Suppressor macrophage (primary cell): ENCODE measurements at places on chromosomes 1 and 21.

GRCh38 chr1:6037338-6037762 is 8.3 kb upstream of the KCNAB2 start:
- no peak for DNase-seq

DNA sequence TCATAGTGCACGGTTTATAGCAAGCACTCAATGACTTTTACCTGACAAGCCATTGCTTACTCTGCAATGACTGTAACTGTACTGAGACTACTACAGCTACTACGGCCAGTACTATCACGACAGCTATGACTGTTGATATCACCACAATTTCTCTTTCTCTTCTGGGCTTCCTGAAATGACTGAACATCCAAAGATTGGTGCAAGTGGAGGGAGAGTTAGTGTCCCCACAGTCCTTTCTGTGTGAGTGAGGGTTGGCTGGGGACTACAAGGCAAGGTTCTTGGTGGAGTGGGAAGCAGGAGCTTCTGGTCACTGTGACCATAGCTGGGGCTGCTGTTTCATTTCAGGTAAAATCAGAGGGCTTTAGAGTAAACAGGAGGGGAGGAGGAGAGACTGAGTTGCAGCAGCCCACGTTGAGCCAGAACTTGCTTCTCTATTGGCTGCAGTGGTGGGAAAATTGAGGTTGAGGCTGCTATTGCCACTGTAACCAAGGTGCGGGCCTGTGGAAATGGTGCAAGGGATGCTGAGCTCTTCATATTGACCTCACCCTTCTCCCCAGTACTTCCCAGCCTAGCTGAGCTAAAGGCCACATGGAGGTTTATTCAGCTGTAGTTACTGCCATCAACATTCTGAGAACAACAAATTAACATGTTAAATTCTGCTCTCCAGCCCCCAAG is 14.1 kb upstream of the IL10 start:
- no peak for DNase-seq

- DNase-seq, result no peak
Measured at GRCh38 chr1:200206761-200207160, 179.3 kb downstream of the NR5A2 start.

DNA sequence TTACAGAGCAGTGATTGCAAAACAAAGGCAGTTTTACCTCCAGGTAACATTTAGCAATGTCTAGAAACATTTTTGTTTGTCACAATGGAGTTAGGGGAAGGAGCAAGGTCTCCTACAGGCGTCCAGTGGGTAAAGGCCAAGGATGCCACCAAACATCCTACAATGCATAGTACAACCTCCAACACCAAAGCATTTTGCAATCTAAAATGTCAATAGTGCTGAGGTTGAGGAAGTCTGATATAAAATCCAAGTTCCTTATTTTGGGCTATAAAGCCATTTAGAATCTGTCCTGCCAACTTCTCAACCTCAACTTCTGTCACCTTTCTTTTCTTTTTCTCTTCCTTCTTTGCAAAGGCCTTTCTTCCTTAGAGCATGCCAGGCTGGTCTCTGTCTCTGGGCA is 111.2 kb downstream of the FASLG start:
- peak; percentile 81 for DNase-seq

GRCh38 chr1:33219886-33220661 is 36.2 kb upstream of the ZNF362 start:
- peak; percentile 60 for DNase-seq

DNA sequence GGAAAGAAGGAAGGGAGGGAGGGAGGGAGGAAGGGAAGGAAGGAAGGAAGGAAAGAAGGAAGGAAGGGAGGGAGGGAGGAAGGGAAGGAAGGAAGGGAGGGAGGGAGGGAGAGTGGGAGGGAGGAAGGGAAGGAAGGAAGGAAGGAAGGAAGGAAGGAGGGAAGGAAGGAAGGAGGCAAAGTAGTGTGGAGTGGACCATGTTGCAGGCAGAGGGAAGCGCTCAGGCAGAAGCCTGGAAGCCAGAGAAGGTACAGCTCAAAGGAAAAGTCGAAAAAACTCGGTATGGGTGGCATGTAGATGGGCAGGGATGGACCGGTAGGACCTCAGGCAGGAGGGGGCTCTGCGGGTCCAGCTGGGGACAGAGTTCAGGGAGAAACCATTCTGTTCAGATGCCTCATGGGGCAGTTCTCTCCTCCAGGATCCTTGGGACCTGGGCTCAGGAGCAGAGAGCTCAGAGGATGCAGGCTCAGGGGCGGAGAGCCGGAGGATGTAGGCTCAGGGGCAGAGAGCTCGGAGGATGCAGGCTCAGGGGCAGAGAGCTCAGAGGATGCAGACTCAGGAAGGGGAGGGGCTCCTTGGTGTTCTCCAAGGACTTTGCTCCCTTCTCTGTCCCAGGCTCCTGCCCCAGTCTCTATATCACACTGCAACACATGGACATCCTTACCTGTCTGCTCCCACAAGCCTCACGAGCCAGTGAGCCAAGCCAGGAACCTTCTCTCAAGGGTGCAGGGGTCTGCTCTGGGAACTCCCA is 13.6 kb upstream of the PADI3 start:
- no peak for DNase-seq

DNA sequence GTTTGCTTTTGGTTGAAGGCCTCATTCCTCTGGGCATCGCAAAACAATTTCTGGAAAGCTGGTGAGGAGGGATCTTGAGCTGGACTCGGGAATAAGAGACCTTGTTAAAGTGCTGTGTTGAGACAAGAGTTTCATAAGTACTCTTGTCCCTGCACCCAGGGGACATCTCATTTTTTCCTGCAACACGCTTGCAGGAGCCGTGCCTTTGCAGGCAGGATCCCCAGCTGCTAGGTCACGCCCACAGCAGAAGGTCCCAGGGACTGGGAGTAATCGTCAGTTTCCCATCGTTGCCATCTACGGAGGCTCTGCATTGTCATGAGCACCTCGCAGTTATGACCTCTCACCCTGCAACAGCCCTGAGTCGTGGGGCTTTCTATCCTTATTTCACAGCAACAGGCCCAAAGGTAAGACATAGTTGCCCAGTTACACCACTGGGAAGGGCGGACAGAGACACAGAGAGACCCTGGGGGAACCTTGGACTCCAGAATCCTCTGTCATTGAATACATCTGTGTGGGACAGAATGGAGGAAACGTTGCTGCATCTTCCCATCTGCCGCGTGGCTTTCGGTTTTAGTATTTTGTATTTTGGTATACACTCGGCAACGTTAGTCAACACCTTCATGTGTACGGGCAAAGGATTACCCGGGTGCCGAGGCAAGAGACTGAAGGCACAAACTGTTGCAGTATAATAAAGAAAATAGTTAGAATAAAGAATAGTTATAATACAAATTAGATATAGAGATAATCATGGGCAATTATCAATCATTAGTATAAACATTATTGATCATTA is 60.4 kb upstream of the DMRTB1 start:
- DNase-seq, result no peak

GRCh38 chr1:115286431-115287205 is 51.4 kb downstream of the NGF start:
- no peak for DNase-seq

GRCh38 chr1:42970143-42970542 is 11.5 kb upstream of the SLC2A1 start:
- peak; percentile 27 for DNase-seq

DNA sequence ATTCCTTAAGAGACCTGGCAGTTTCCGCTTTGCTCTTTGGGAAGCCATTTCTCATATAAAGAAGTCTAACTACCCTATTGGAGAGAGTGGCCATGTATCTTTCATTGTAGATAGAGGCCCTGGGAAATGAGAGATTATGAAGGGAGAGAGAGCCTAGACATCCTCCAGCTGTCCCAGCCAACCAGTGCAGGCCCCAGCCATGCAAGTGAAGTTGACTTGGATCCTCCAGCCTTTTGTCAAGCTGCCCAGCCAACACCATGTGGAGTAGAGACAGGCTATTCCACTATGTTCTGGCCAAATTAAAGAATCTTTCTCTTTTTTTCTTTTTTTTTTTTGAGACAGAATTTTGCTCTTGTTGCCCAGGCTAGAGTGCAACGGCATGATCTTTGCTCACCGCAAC is 7.1 kb upstream of the ANP32E start:
- no peak for DNase-seq

GRCh38 chr1:151165281-151165737 is 393 bp downstream of the LYSMD1 start:
- DNase-seq, result no peak

DNA sequence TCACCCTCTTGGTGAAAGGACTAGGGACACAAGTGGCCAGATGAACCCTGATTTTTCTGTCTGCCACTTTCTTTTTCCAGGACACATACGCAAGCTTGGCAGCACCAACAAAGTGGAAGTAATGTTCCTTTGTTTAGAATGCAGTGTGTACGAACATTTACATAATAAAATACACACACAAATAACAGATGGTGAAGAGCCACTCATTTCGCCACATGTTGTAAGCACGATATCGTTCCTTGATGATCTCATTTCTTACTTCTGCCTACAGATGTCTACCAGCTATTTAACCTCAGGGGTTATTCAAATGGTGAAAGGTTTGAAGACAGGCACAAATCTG is 670.2 kb upstream of the CXADR start:
- no peak for DNase-seq

DNA sequence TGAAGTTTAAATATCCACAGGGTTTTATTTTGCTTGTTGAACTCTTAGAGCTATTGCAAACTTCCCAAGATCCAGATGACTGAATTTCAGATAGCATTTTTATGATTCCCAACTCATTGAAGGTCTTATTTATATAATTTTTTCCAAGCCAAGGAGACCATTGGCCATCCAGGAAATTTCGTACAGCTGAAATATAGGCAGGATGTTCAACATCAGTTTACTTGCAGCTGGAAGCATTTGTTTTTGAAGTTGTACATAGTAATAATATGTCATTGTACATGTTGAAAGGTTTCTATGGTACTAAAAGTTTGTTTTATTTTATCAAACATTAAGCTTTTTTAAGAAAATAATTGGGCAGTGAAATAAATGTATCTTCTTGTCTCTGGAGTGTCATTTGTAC is 32.8 kb upstream of the DDR2 start:
- no peak for DNase-seq

GRCh38 chr1:111198836-111199235 is 1.6 kb downstream of the DENND2D start:
- DNase-seq, result no peak

DNA sequence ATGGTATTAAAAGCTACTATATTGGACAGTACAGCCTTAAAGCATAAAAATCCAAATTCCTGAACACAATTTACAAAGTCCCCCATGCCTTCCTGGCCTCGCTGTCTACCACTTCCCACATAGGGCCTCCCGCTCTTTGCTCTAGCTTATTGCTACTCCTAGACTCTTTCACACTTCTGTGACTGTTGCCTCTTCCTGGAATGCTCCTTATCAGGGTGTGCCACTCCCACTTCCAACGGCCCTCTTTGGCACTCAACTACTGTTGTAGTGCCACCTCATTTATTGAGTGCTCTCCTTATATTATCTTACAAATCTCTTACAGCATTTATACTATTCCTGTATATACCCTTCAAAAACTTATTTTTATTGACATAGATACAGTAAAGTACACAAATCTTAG is 4.8 kb downstream of the SARS1 start:
- no peak for DNase-seq

DNA sequence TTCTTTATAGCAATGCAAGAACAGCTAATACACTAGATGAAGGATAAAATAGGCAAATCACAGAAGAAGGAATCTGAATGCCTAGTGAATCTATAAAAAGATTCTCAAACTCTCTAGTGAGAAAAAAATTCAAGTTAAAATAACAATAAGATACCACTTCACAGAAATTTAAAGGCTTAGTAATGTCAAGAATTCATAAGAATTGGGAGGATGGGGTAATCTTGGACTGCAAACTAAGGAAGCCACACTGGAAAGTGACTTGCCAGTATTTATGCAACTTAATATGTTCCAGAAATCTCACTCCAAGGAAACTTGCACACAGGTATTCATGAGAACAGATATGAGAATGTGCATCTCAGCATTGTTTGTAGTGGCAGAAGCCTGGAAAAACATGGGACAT is 38.9 kb upstream of the PRRC2C start:
- no peak for DNase-seq

- no peak for DNase-seq
Measured at GRCh38 chr1:27719286-27720251, 6.2 kb upstream of the FAM76A start.

GRCh38 chr1:223628233-223629125 is 37.0 kb downstream of the CAPN8 start:
- DNase-seq, result peak; percentile 77

- DNase-seq, result no peak
Measured at GRCh38 chr1:154435599-154436200, 30.6 kb downstream of the IL6R start.

DNA sequence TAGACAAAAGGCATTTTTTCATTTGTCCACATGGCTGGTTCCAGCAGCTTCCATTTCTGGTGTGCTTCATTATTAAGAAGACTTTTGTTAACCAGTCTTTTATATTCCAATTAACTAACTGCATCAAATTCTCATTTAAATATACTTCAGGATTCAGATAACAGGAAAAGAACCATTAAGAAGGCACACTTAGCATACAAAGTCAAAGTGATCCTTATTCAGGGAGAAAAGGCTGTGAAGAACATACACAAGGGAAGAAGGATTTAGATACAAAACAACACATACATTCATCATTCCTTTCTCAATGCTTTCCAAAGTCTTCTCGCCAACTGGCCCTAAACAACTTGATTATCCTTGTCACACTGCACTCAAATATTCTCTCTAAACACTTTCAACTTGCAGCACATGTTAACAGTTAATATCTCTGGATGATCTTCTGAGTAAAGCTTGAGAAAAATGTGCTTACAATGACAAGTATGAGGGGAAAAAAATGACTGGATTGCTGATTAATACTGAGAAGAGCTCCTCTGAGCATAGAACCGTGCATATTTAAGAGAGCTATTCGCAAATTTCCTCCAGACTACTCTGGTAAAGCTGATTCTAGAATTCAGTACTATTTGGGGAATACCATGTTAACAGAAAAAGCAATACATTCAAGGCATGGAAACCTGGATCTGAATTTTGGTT is 225.2 kb upstream of the TNR start:
- no peak for DNase-seq

DNA sequence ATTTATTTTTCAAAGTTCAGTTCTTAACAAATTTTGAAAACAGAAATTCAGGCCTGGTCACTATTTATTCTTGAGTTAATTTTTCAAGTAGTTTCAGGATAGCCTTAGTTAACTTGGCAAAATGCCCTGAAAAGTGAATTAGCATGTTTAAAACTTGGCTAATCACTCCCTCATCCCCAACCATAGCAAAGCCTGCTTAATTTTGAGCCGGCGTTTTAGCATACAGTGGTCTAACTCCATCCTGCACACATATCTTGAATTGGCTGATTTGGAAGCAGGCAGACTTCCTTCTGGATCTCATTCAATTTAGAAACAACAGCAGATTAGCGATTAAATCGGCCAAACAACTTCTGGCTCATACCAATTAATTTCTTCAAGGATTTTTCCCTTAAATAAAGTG is 439.2 kb downstream of the PTBP2 start:
- DNase-seq, result no peak

GRCh38 chr1:195236991-195237889 is 1371.0 kb downstream of the KCNT2 start:
- no peak for DNase-seq

- DNase-seq, result no peak
Measured at GRCh38 chr1:26544126-26544525, 14.6 kb downstream of the RPS6KA1 start.
